Frontal cortex (tissue), 4 donors: ENCODE measurements at places on chromosomes 4 and X.

DNA sequence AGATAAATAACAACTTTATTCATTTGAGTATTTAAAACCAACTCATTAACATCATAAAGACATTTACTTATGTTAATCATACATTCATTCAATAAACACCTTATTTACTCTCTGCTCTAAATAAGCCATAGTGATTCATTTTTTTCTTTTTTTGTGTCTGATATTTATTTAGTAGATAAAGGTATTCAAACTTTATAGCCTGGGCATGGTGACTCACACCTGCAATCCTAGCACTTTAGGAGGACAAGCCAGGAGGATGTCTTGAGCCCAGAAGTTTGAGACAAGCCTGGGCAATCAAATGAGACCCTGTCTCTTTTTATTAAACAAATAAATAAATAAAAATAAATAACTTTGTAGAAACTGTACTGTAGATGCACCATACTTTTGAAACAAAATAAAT, 771.3 kb upstream of the PCDH7 start:
- DNase-seq = no peak

GRCh38 chr4:56622176-56622575, 58.9 kb downstream of the HOPX start:
- DNase-seq = no peak

DNA sequence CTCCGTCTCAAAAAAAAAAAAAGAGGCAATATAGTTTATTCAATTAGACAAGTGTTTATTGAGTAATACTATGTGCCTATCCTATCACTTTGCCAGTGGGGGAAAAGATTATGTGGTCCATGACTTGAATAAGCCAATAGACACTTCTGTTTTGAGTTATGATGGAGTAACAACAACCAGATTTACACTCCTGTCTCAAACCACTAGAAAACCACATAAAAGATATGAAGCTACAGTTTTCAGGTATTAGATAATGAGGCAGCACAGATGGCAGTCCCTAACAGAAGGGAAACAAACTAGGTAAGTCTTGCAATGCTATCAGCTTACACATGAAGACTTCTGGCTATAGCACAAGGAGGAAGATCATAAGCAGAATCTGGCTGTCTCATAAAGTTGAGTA, 22.5 kb downstream of the NFXL1 start:
- no peak for DNase-seq

GRCh38 chr4:99300934-99301333, 10.1 kb upstream of the ADH1A start:
- no peak for DNase-seq

- DNase-seq = no peak
Observed at GRCh38 chrX:63809173-63809572, 24.2 kb upstream of the ARHGEF9 start.

DNA sequence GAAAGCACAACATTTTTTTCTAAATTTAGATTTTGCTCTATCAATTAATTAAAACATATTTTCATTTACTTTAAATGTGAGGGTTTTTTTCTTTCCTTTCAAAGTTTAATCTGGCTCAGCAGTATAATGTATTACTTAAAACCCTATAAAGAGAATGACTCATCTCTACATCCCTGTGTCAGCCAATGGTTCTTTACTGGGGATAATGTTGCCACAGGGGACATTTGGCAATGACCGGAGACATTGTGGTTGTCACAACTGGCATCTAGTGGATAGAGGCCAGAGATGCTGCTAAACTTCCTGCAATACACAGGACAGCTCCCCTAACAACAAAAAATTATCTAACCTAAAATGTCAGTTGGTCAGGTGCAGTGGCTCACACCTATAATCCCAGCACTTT, 53.8 kb downstream of the SYNPO2 start:
- no peak for DNase-seq

GRCh38 chrX:39760930-39761329, 336.8 kb downstream of the BCOR start:
- DNase-seq = no peak

GRCh38 chrX:31240982-31241381, 169.1 kb upstream of the FTHL17 start:
- DNase-seq = no peak

DNA sequence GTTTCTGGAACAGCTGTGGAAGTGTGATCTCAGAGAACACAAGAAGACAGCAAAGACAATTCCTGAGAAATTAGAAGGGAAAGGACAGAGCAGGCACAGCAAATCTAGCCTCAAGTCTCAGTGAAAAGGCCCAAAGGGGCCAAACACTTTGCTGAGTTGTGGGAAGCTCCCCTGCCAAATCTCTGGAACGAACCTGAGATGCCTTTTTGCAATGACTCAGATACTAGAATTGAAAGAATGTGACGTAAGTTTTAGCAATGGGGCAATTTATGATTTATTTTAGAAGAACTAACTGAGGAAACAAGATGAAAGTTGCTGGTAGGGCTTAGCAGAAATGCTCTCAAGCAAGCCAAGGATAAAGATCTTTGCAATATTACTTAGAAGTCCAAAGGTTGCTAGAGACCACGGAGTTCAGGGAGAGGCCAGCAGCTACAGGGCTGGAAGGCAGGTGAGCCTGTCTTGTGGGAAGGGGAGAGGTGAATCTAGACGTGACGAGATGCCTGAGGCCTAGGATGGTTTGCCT, 92.8 kb downstream of the AMELX start:
- no peak for DNase-seq

GRCh38 chr4:164011791-164012190, 517.3 kb downstream of the TMA16 start:
- no peak for DNase-seq

DNA sequence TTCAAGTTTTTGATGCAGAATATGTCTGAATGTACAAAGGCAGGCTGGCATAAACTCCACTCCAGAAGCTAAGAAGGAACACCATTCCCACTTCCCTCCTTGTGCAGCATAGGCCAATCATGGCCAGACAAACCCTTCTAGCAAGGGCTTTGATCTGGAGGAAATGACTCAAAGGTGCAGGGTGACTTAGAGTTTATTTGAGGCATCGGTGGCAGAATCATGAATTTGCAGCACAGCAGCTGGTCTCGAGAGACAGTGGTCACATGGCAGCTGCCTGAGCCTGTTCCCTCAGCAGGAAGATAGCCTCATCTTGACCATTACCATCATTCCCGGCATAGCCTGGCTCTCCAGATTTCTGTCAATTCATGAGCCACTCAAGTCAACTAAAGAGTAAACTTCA, 154.5 kb downstream of the ATP10D start:
- no peak for DNase-seq

- no peak for DNase-seq
Observed at GRCh38 chr4:184423003-184423686, 51.2 kb downstream of the IRF2 start.

DNA sequence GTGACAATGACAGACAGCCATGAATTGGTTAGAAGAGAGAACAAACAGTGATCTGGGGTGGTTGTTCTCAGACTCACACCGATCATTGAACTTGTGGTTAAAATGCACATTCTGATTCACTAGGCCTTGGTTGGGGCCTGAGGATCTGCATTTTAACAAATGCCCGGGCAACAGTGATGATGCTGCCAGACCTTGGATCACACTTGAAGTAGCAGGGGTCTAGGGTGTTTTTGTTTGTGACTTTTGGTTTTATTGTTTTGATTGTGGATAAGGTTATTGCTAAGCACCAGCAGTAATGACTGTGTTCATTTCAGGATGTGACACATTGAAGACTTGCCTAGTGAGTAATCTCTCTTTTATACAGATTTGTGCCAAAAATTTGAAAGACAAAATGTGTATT, 36.5 kb downstream of the TXLNG start:
- no peak for DNase-seq

GRCh38 chr4:42398171-42398870, 1.0 kb downstream of the SHISA3 start:
- no peak for DNase-seq

- no peak for DNase-seq
Observed at GRCh38 chrX:64202808-64203325, 2.6 kb downstream of the AMER1 start.

DNA sequence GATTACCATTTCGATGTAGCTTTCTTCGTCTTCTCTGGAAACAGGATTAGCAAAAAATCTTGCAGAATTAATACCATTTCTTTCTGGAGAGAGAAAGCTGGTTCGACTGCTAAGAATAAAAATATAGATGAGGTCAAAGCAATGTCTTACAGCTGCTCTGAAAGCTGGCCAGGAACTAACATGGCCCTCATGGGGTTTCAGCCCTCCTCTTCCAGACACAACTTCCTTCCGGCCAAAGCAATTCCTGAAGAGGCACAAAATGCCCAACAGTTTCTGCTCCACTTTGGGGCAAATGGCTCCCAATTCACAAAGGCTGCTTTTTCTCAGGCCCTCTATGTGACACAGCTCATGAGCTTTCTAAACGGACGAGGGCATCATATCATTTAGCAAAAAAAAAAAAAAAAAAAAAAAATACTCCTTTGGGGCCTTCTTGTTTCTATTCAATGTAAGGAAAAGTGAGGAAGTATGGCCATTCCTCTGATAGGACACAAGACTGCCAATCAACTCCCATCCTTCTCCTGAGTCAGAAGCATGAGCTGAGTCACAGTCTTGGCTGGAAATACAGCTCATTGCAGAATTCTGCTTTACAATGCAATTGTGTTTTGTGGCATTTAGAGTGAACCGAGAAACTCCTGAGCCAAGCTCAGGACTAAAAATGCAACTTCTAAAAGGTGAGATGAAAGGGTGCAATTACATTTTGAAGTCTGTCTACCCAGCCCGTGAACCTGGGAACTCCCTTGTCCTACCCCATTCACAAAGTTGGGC, 42.7 kb upstream of the CTAG2 start:
- DNase-seq = no peak

- no peak for DNase-seq
Observed at GRCh38 chr4:88014386-88014905, 7.0 kb downstream of the PKD2 start.

GRCh38 chr4:656436-657337, 17.4 kb downstream of the ATP5ME start:
- no peak for DNase-seq

DNA sequence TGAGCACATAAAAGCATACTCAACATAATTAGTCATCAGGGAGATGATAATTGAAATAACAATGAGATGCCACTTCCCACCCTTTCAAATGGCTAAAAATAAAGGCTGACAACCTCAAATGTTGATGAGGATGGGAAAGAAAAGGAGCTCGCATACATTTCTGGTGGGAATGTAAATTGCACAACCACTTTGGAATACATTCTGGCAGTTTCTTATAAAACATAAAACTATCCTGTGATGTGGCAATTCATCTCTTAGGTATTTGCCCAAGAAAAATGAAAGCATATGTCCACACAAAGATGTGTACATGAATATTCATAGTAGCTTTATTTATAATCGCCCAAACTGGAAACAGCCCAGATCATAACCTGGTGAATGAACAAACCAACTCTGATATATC, 687 bp upstream of the ZNF275 start:
- DNase-seq = no peak

DNA sequence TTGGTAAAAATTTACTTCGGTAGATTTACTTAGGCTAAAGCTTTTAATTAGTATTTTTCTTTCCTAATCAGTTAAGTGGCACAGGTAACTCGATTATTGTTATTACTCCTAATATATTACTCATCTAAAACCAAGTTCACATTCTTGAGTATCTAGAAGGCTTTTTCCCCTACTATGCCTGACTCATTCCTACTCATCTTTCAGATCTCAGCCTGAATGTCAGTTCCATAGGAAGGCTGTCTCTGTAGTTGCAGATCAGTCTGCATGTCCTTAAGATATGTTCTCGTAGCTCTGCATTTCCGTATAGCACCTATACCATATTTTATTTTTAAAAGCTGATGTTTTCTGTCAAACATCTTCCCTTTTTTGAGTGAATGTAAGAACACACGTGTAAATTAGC, 5.9 kb upstream of the FAM184B start:
- DNase-seq = no peak

DNA sequence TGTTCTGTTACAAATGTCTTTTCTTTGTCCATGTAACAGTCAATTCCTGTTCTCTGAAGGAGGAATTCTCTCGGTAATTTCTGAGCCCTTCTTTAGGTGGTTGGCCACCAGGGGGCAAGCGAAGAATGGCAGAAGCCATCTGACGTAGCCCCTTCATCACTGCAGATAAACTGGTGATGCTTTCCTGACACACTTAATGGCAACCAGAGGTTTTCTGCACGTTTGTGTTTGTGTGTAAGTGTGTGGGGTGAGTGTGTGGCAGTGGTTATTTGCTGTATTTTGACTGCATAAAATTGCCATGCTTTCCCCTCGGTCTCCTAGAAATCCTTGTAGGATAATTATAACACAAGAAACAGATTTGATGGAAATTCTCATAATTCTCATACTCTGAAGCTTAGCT, 64.8 kb upstream of the STOX2 start:
- peak; percentile 68 for DNase-seq
